ENCODE measurements at places on chromosomes 7 and 10. TPM values are rescaled to one million over a fixed set of nuclear protein-coding genes. Genes with fewer than 3 reads are reported as not detected.

GRCh38 chr7:36083626-36084380, 69.3 kb upstream of the EEPD1 start:
- no peak overlapping the region for H3K4me3 ChIP-seq
- no peaks in the 10 kb centered on the region for H3K27me3 ChIP-seq
- no peaks in the 10 kb centered on the region for H3K36me3 ChIP-seq
- DNase-seq = no peak
- H3K27ac ChIP-seq = no peak overlapping the region

Gene NT5C2
- total RNA-seq = 127 TPM

Gene GCK
- total RNA-seq = 0.29 TPM

DNA sequence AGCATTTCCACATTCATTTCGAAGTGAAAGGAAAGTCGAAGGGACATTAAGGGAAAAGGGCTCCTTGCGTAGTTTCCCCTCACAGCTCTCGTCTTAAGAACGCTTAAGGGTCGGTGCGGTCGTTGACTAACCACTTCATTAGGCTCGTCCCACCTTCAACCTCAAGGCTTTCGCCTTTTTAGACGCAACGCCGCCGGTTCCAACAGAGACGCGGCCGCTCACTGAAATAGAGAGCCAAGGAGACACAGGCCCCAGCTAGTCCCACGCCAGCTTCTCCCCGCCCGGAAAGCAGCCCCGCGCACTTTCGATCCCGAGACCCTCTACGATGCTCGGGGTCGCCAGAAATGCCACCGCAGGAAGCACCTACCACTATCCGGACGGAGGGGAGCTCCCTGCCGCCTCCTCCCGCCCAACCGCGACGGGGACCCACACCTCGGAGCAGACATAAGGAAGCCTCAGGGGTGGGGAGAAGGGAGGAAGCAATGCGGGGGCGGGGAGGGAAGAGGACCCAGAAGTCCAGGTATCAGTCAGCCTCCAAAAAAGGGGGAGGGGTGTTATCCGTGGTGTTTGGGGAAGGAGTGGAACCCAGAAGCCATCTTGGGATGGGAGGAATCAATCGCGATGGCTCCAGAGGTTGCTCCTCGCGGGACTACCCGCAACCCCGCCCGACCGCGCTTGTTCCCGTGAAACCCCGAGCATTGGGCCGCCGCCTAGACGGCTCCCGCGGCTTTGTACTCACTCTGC, 559 bp downstream of the TRA2A start:
- H3K36me3 ChIP-seq = no peaks in the 10 kb centered on the region
- peak overlapping the region; percentile 93 for H3K4me3 ChIP-seq
- peak; percentile 67 for DNase-seq
- H3K27me3 ChIP-seq = no peaks in the 10 kb centered on the region

- H3K4me1 ChIP-seq = no peaks in the 10 kb centered on the region
- H3K4me3 ChIP-seq = no peak overlapping the region
- no peak for DNase-seq
- H3K36me3 ChIP-seq = no peaks in the 10 kb centered on the region
- H3K27me3 ChIP-seq = no peaks in the 10 kb centered on the region
Measured at GRCh38 chr10:78177491-78178185, 144.0 kb downstream of the RPS24 start.

All from uterus (tissue), 4 donors.